Inflammatory macrophage treated with lipopolysaccharide for 1 hour (primary cell): ENCODE measurements at places on chromosomes 11 and 22.

DNA sequence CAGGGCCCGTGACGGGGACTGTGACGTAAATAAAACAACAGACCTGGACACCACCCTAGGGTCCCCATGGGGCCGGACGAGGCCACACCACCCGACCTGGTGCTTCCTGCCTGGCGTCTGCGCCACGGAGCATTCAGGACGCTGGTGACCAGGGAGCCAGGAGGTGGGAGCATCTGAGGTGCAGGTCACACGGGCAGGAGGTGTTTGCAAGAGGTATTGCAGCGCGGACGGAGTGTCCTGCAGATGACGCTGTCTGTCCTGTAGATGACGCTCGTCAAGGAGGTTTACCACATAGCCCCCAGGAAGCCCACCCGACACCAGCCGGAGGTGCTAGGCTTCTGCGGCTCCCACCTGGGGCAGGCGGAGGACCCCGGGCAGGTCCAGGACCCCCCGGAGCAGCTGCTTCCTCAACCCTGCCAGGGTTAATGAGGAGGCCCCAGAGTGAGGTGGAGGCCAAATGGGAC, 986 bp upstream of the MUC5B start:
- DNase-seq, result no peak

- no peak for DNase-seq
These were observed 15.7 kb upstream of the TENM4 start for GRCh38 chr11:79456501-79456900.

GRCh38 chr11:114001416-114001815, 26.5 kb downstream of the HTR3A start:
- no peak for DNase-seq

DNA sequence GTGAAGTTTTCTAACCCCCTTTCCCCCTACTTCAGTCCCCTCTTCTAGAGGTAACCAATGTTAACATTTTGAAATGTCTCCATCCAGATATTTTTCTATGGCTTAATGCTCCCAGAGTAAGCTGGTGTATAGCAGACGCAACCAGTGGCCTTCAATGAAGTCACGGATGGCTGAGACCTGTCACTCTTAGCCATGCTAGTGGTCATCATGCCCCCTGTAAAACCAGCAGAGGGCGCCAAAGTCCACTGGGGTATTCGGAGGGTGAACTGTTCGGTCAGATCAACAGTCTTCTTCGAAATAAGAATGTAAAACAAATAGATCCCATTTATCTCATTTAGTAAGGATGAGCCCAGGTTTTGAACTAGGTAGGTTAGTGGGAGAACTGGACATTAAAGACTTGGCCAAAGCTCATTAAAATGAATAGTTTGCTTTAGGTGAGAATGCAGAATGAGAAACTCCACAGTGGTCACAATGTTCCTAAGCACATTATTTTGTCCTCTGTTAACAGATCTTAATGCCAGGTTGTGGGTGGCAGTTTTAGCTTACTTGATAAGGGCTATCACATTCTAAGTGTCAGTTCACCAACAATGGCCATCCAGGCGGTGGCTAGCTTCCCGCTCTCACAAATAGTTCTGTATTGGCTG, 8.6 kb upstream of the MMP8 start:
- peak; percentile 58 for DNase-seq

GRCh38 chr11:21814169-21814568, 378.7 kb upstream of the ANO5 start:
- DNase-seq, result no peak

- DNase-seq, result no peak
These were observed 190.7 kb downstream of the SNX19 start for GRCh38 chr11:130725421-130726233.

- DNase-seq, result no peak
These were observed at the start of gene SPTBN2 for GRCh38 chr11:66728693-66729385. TSS of gene SPTBN2 (minus strand) at chr11:66729216. CDS start at chr11:66721240, 7,976 bp downstream.

DNA sequence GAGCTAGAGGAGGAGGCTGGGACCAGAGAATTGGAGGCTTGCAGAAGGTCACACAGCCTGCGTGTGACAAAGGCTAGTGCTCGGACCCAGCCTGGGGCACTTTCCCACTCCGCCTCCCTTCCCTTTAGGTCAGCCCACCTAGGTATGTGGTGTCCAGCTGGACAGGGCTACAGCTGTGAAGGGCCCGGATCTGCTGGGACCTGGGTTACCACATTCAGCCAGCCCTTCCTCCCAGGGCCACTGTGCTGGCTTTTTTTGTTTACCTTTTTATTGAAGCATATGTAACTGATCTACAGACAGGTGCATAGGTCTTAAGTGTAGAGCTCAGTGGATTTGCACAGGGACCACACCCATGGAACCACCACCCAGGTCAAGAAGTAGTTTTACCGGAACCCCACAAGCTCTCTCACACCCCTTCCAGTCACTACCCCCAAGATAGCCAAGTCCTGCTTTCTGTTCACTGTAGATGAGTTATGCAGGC, 8.7 kb downstream of the CAPN5 start:
- DNase-seq, result no peak

DNA sequence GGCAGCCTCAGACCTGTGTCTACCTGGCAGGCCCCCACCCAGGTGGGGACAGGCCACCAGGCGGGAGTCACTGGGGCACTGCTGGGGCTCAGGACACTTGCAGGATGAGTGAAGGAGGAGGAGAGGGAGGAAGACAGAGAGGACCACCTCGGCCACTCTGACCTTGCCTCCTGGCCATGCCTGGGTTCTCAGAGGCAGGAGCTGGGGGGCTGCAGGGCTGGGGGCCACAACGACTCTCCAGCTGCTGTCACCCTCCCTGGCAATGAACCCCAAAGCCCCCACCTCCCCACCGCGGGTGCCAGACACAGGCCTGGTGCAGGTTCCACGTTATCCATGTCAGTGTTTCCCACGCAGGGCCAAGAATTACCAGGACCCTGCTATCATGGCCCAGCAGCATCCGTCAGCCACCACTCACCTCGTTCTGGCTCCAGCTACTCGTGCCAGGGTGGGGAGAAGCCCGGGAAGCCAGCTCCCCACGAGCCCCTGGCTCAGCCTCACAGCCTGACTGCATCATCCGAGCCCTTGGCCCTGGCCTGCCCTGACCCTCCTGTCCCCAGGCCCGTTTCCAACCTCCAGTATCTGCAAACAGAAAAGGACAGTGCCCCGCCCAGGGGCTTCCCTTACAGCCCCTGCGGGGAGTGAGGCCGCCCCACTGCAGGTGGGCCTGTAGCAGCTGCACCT, 62.4 kb downstream of the BRD1 start:
- no peak for DNase-seq

DNA sequence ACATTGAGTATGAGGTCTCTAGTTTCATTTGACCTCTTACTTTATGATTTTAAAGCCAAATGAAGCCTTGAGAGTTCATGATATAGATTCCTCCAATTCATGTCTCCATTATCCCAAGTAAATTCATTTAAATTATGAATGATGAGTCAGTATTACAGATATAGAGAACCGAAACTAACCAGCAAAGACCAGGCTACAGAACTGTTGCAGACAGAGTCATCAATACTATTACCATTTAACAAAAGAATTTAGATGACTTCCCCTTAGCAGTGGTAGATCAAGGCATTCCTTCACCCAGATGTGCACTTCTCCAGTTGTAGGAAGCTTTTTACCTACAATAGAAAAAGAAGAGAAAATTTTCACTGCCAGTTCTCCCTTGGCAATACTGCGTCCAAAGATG, 11.8 kb upstream of the CCDC89 start:
- no peak for DNase-seq

DNA sequence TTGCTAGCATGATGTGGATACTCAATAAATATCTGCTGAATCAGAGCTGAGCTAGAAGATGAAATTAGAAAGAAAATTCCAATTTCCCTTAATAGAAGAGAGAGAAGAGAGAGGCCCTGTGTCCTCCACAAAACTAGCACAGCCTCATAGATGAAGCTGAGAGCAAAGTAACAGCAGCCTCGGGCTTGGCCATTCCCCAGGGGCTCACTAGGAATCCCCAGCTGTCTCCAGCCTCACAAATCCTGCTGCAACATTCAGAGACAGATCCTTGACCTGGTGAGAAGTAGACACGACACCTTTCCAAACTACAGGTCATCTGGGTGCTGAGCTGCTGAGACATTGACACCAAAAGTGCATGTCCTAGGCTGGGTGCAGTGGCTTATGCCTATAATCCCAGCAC, 26.1 kb upstream of the IRAG1 start:
- DNase-seq, result no peak

DNA sequence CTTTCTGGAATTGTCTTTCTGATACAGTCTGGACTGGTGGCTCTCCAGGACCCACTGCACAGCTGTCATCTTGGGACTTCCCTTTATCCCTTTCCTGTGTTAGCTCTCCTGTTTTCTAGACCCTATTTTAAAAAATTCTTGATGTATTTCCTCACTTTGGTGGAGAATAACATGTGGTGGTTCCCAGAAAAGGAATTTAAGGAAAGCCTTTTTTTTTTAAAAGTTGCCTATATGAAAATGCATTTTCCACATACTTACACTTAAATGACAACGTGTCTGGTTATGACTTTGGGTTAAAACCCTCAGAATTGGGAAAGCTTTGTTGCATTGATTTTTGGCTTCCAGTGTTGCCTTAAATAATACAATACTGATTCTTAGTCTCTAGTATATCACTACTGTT, 400.7 kb downstream of the TMEM135 start:
- DNase-seq, result no peak

GRCh38 chr11:35539256-35539655, 13.8 kb upstream of the PAMR1 start:
- DNase-seq, result no peak

GRCh38 chr11:65468874-65469333, 29.9 kb upstream of the MALAT1 start:
- DNase-seq, result no peak

DNA sequence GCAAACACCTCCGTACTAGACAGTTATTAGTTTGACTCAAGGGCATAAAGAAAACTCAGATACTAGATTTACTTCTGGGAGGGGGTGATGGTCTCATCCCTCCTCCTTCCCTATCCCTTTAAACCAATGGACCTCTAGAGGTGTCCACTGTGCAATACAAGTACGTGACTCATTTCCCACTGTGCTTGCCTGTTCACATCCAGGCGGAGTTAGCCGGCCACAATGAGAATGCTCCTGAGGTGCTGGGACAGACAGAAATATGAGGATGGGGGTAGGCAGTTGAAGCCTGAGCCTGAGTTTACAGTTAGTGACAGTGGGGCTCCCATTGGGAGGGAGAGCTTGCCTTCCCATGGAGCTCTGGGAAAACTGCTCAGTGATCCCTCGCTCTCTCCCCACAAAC, 8.4 kb upstream of the PMM1 start:
- no peak for DNase-seq

DNA sequence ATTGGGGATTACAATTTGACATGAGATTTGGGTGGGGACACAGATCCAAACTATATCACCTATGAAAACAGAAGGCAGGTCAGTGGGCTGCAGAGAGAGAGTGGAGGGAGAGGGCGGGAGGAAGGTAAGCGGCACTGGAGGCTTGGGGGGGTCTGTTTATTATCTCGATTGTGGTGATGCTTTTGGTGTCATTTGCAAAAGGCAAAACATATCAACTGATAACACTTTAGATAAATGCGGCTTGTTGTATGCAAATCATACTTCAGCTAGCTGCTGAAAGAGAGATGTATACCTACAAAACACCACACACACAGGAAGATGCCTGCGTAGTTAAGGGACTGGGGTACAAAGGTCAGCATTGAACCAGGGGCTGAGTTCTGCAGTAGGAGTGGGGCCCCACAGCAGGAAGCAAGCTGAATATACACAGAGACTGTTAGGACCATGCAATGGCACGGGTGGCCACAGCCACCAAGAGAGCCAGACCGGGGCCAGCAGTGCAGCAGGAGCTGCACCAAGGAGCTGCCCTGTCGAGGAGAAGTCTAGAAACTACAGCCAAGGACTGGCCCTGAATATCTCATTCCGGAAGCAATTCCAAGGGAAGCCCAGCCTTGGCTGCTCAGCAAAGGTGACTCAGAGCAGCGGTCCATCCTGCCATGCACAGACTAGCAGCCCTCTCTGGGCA, 23.8 kb upstream of the TOLLIP start:
- no peak for DNase-seq

GRCh38 chr11:34278175-34278574, 79.6 kb downstream of the ABTB2 start:
- no peak for DNase-seq

- no peak for DNase-seq
These were observed 47.2 kb downstream of the PIWIL3 start for GRCh38 chr22:24727218-24727851.

GRCh38 chr11:84581083-84581482, 1046.1 kb downstream of the DLG2 start:
- no peak for DNase-seq

- no peak for DNase-seq
These were observed 162.9 kb downstream of the DLG2 start for GRCh38 chr11:85464283-85464682.

GRCh38 chr11:104654181-104654813, 244.0 kb downstream of the CASP12 start:
- peak; percentile 59 for DNase-seq

DNA sequence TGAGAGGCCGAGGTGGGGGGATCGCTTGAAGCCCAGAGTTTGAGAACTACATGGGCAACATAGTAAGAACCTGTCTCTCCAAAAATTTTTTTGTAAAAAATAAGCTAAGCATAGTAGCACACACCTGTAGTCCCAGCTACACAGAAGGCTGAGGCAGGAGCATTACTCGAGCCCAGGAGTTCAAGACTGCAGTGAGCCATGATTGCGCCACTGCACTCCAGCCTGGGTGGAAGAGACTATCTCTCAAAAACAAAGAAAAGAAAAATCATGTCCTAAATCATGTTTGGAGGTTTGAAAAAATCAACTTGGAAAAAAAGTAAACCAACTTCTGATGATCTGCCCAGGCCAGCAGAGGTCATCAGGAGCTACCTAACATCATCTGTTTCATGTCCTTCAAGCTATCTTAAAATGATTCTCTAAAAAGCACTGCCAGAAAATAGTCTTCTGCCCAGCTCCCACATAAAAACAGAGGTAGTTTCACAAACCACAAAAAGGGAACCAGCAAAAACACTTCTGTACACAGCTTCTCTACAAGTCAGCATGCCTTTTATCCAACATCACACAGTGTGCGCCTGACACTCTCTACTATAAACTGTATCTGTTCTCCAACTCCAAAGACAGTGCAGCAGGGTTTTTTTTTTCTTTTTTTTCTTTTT, 165.0 kb downstream of the SOX6 start:
- no peak for DNase-seq

DNA sequence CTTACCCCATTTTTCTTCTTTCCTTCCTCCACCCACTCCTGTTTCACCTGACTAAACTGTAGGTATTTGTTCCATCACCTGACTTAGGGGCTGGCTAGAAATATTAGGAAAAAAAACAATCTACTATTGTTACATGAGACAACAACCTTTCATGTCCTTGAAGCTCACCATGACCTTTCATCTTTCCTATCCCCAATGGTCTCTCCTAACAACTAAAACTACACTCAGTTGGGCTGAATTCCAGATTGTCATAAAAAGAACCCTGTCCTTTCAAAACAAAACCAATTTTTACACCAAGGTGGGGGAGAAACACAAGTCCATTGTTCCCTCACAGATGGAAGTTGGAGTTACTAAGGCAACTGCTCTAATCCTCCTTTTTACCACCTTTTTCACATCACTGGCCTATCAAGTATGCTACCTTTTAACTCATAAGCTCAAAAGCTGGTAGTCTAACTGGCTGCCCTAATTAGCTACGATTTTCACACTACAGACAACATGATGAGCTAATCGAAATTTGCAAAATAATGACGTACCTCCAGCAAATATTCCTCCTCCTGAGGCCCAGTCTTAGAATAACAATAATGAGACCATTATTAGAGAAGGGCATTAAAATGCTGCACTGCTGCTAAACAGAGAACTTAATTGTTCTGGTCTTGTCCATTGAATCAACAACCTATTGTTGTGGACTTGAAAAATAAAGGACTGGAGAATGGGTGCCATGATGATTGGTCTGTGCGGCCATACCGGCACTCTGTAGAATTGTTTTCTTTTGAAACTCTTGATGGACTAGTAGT, 46.5 kb upstream of the SOX6 start:
- no peak for DNase-seq

GRCh38 chr22:43827003-43827735, 15.1 kb upstream of the EFCAB6 start:
- no peak for DNase-seq
